Activated B cell treated with CpG ODN at 0.5 μM for 24 hours (primary cell): ENCODE measurements at places on chromosomes 13 and 19. TPM values are rescaled to one million over a fixed set of nuclear protein-coding genes. Genes with fewer than 3 reads are reported as not detected.

DNA sequence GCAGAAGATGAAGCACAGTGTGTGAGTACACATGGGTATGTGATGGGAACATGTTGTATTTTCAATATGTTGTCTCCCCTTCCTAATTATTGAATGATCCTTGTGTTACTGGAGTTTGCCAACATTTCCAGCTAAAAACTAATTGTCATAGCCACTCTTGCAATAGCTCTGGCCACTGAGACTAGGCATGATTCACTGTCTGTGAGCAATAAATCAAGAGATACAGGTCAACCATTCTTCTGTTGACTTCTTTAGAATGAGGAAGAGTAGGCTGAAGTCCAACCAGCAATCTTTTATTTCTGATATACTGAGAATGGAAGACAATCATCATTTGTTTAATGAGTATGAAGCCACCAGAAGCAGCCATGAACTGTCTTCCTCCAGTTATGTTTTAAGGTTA, 413.9 kb downstream of the SLITRK5 start:
- no peaks in the 10 kb centered on the region for H3K36me3 ChIP-seq
- no peak overlapping the region for H3K4me3 ChIP-seq

DNA sequence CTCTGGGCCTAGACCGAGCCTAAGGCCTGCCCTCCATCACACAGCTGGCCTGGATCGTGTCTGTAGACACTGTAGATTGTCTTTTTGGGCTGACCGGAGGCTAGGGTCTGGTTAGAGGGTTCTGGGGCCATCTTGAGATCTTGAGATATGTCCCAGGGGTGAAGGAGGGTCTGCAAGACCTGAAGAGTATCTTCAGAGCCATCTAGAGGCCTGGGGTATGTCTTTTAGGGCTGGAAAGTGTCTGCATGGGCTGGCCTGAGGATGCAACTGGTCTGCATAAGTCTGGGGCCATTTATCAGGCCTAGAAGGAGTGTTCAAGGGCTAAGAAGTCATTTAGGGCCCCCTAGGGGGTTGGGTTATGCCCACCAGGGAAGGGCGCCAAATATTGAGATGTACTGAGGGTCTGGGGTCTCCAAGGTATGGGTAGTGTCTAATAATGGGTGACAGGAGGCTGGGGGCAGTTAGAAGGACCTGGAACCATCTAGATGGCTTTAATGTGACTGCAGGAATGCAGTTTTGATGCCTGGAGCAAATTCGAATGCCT, 555 bp downstream of the SCAF1 start:
- H3K27me3 ChIP-seq = no peaks in the 10 kb centered on the region
- peaks cover 60% of the 10 kb centered on the region for H3K4me1 ChIP-seq
- peak overlapping the region; percentile 93 for H3K4me3 ChIP-seq
- H3K36me3 ChIP-seq = peaks cover 35% of the 10 kb centered on the region

DNA sequence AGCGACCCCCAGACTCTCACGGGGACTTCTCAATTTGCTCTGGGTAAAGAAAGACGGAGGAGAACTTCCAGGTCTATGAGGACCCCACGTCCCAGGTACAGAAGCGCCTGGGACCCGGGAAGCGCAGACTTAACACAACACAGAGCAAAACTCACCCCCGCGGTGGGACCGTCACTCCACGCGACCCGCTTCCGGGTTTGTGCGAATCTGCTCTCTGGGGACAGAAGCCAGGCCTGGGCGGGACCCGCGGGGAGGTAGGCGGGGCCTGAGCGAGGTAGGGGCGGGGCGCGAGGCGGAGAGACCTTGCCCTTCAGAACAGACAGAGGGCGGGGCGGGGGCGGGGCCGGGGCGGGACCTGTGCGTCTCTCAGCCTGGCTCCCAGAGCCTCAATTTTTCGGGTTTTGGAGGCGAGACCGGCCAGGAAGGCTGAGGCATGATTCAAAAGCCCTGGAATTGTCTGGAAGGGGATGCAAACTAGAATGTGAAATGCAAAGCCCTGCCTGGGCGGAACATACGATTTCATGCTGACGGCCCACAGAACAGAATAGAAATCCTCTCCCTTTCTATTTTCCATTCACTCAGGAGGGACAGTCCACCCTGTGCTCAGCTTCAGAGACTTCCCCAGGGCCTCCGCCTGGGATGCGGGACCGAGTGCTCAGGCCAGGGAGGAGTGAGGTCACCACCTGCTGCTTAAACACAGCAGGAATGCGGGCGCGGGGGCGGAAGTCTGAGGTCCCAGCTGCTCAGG, 19.3 kb upstream of the ZNF888 start:
- H3K36me3 ChIP-seq = peaks cover 13% of the 10 kb centered on the region
- peak; percentile 98 for DNase-seq
- no peaks in the 10 kb centered on the region for H3K27me3 ChIP-seq
- peaks cover 31% of the 10 kb centered on the region for H3K4me1 ChIP-seq

DNA sequence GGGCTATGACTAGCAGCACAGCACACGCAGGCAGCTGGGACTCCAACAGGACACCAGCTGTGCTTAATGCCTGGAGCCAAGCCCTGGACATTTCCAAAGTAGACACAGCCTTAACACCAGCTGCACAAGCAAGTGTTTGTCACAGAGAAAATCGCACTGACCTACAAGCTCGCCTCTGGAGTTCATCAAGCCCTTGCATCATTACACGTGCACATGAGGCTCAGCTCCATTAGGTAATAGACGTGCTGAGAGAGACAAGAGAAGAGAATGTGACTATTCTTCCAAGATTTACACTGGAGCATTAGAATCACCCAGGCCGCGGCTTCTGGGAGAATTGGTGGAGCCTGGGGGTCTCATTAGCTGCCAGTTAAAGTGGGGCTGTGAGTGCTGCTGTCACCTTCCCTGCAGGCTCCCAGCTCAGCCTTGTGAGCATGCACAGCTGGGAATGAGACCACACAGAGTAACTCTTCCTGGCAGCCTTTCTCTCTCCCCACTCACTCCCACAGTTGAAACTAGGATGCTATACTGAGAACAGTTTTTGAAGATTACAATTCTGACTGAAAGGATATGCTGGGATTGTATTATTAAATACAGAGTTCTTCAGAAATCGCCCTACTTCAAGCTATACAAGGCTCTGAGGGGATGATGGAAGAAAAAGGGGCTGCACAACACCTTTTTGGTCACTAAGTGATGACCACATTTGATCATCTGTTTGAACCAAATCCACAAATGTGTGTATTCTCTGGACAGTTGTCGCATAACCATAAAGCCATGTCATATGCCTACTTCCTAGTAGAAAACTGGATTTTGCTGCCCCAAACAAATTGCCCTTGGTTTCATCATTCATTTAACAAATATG, 10.5 kb downstream of the STOML3 start:
- no peak for DNase-seq
- no peak overlapping the region for H3K4me3 ChIP-seq
- H3K36me3 ChIP-seq = no peaks in the 10 kb centered on the region
- peaks cover 6% of the 10 kb centered on the region for H3K27me3 ChIP-seq
- no peaks in the 10 kb centered on the region for H3K4me1 ChIP-seq

- no peaks in the 10 kb centered on the region for H3K27me3 ChIP-seq
- no peak overlapping the region for H3K27ac ChIP-seq
- DNase-seq = no peak
These were observed 179.7 kb upstream of the ZNF507 start for GRCh38 chr19:32165750-32166149.

GRCh38 chr13:47959468-47960247, 41.4 kb downstream of the SUCLA2 start:
- H3K4me3 ChIP-seq = no peak overlapping the region
- DNase-seq = no peak
- peaks cover 82% of the 10 kb centered on the region for H3K36me3 ChIP-seq
- no peak overlapping the region for H3K27ac ChIP-seq

The ZNF429 gene
- total RNA-seq = 19.5 and 19.9 TPM in 2 replicates

The NLRP11 gene
- 0.16 and 0.17 TPM in 2 replicates for total RNA-seq

The RAB3D gene
- total RNA-seq = 4.5 and 6.2 TPM in 2 replicates

The SCGB2B2 gene
- total RNA-seq = 0.78 and 1.4 TPM in 2 replicates

The DMRTC2 gene
- total RNA-seq = not detected in 2 replicates
